ENCODE measurements at places on chromosomes 1 and 21.

DNA sequence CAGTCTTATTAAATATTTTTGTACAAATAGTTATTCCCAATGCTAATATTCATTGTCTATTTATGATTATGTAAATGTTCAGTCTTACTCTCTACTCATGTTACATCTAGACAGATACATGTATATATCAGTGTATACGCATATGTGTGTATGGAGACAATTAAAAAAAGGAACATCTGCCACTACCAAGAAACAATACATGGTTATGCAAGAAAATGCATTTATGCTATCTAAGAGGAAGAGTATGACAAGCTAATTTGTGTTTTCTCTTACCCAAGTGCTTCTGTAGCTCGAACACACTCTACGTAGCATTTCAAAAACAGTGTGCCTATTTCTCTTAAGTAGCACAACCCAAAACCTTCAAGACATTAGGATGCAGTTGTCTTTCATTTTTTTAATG lies 6.1 kb upstream of the RLF start:
- no peak for DNase-seq

DNA sequence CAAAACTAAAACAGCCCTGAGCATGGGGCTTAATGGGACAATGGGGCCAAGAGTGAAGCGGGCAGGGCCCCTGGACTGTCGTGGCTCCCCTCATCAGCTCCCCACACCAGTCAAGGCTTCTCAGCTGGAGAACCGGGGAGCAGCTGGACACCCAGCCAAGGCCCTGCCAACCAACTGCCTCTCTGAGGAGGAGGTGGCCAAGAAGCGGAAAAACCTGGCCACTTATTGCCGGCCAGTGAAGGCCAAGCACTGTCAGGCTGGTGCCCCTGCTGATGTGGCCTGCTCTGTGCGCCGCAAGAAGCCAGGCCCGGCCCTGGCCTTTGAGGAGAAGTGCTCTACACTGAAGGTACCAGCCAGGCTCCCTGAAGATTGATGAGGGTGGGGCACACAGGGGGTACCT lies 2.5 kb upstream of the CYB561D1 start:
- no peak for DNase-seq

DNA sequence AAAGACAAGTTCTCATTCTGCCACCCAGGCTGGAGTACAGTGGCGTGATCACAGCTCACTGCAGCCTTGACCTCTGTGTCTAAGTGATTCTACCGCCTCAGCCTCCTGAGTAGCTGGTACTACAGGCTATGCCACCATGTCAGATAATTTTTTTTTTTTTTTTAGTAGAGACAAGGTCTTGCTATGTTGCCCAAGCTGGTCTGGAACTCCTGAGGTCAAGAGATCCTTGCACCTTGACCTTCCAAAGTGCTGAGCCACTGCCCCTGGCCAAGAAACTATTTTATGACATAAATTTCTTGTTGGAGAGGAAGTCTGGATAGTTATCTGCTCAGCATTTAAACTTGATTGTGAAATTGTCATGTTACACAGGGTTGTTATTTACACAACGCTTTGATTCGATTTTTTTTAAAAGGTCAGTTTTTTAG lies 2.1 kb downstream of the SCCPDH start:
- no peak for DNase-seq

DNA sequence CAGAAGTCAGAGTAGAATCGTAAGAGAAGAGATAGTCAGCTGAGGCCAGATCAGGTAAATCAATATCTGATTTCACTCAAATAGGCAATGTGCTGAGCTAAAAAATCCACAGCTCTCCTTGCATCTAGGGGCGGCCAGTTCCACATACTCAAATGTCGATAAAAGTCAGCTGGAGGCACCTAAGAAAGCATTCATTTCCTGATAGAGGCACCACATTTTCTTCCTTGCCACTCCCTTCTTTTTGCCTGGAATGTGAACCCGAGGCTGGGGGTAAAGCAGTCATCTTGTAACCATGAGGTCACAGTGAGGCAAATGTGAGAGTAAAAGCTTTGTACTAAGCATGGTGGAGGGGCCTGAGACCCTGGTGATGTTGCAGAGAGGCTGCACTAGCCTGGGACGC lies 24.2 kb upstream of the CTPS1 start:
- no peak for DNase-seq

DNA sequence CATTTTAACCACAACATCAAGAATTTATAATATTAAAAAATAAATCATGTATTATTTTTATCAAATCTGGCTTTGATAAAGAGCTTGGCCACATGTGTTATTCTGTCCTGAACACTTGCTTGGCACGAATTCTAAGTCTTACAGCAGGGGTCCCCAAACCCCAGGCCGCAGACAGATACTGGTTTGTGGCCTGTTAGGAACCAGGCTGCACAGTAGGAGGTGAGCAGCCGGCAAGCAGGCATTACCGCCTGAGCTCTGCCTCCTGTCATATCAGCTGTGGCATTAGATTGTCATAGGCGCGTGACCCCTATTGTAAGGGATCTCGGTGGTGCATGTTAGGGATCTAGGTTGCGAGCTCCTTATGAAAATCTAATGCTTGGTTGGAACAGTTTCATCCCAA lies 127.6 kb upstream of the IVNS1ABP start:
- DNase-seq: no peak

DNA sequence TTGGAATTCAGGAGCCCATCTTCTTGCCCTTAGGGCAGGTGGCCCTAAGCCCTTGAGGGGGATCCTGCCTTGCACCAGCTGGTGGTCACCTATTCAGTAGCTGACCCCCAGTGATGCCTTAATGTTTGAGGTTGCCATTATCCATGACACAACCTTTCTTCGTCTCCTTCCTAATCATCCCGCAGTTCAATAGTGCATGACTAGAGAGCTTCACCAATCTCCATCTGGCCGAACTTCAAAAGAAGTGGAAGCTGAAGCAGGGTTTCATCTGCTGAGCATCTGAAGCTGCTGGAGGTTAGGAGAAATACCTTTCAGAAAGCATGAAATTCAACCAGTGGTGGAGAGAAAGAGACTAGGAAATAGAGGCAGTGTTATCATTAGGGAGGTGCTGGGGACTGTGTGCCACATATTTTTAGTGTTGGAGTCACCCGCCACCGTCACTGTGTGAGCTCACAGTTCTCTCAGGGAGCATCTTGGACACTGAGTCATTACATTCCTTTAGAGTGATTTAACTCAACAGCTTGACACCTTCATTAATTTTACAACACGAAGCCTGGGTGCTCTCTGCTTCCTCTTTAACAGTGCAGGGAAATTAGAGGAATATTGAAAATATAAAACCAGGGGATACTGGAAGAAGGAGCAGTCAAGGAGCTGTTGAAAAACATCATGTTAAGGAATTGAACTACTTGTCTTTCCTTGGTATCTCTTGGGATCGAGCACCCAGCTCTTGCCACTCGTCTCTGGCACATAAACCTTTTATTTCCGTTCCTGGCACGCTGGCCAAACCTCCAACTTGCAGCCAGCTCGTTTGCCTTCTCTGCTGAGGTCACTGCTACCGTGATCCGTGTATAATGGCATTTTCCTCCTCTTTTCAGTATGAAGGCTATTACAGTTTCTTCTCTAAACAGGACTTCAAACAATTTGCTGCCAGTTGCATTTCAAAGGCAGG lies 53.6 kb downstream of the PEX14 start:
- peak; percentile 52 for DNase-seq

DNA sequence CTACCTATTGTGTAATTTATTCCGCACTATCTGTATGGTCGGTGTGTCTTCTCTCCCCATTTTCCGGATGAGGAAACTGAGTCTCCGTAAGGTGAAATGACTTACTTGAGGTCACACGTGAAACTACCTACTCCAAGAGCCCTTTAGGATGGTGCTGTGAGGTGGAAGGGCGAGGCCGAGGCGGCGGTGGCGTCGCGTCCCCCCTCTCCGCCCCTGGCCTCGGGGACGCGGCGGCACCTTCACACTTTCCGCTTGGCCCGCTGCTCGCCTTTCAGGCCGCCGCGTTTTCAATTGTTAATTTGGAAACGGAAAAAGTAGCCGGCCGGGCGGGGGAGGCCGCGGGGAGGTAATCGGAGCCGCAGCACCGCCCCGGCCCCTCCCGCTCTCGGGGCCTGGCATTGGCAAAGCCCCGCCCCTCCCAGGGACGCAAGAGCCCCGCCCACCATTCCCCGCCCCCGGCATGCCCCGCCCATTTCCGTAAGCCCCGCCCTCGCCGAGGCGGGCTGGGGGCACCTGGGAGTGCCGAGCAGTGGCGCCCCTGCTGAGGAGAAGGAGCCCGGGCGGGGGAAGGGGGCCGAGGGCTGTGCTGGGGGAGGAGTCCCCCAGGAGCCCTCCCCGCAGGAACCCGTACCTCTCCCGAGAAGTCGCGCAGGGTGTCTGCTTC lies 18.6 kb downstream of the KCNQ4 start:
- DNase-seq: peak; percentile 84

DNA sequence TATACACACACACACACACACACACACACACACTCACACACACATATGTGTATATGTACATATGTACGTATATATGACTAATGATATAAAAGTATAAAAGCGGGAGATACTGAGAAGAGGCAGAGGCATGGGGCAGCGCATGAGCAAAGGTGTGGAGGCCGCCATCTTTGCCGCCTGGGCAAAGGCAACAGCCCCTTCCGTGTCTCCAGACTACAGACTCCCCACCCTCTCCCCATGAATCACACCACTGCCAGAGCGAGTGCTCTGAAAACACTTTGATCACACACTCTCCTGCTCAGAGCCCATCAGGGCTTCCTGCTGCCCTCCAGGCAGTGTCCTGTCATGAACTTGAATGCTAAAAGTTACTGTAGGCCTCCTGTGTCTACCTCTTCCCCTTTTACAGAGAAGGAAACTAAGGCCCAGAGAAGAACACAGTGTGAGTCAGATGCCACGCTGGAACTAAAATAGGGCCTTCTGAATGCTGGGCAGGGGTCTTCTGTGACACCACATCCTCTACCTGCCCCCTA lies 54.7 kb upstream of the SSBP3 start:
- DNase-seq: no peak

DNA sequence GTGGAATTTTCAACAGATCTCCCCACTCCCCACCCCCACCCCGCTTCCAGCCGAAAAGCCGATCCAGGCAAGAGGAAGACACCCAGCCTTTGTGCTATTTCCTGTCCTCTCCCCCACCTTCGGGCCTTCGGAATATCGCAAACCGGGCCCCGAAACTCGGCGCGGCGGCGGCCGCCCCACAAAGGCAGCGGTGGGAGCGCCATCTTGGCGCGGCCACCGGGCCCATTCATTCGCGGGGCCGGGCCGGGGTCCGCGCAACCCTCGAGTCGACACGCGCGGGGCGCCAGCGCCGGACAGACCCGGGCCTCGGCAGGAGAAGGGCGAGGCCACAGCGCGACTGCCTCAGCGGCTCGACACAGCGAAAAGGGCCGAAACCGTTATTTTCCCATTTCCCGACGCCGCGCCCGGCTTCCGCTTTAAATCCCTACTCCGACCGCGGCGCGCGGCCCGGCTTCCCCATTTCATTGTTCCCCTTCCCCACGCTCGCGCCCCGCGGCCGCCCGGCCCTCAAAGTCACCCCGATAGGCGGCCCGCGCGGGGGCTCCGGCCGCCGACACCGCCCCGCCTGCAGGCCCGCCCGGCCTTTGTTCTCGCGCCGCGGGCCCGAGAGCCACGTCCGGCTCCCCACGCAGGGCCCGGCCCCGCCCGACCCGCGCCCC lies 911 bp downstream of the GNB1 start:
- DNase-seq: peak; percentile 76

- DNase-seq: no peak
Observed at GRCh38 chr1:24754229-24754628, 9.0 kb downstream of the CLIC4 start.

DNA sequence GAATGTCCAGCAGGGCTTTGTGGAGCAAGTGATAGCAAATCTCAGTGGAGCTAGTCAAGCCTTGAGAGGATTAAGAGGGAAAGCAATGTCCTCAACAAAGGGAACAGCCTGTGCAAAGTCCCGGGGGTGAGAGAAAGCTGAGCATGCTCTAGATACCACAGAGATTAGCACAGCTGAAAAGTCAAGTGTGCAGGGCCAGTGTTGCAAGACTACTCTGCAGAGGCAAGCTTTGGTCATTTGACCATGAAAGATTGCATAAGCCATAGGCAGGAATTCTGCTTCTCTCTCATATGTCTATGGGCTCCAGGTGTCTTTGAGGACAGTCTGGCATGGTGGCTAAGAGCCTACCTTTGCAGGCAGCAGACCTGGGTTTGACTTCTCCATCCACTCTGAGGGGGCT lies 181.0 kb upstream of the JUN start:
- peak; percentile 16 for DNase-seq

DNA sequence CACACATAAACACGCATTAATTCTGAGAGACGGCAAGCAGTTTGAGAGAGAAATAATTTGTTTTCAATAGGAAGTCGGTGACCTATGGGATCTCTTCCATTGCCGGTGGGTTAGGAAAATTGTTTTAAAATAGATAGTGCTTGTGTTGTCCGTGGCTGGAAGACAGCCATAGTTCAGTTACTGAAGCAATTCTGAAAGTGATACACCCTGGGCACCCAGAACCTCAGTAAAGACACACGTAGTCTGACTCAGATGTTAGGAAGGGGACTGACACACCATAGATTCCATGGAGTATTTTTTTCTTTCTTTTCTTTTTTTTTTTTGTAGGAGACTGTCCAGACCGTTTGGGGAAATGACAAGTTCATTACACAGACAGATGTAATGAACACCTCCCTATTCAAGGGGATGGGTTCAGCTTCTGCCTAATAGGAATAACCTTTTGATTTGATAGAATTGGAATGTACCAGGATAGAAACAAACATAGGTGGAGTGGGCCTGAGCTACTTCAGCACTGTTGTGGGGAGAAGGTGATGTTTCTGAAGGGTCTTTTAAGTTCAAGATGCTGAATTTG lies 1.6 kb downstream of the C1orf21 start:
- DNase-seq: no peak

GRCh38 chr1:9438431-9439073 lies 100.7 kb upstream of the SLC25A33 start:
- DNase-seq: peak; percentile 37

GRCh38 chr1:55210990-55211801 lies 4.0 kb downstream of the USP24 start:
- no peak for DNase-seq

GRCh38 chr1:20212685-20213331 lies 26.5 kb upstream of the PLA2G2C start:
- peak; percentile 48 for DNase-seq

- no peak for DNase-seq
Observed at GRCh38 chr1:89578151-89578550, 53.5 kb downstream of the LRRC8B start.

- DNase-seq: peak; percentile 94
Observed at GRCh38 chr21:39445321-39446269, at the start of gene LCA5L. TSS of gene LCA5L (minus strand) at chr21:39445778. CDS start at chr21:39428493, 17,285 bp downstream.

GRCh38 chr1:62269439-62269838 lies 49.8 kb downstream of the KANK4 start:
- no peak for DNase-seq

DNA sequence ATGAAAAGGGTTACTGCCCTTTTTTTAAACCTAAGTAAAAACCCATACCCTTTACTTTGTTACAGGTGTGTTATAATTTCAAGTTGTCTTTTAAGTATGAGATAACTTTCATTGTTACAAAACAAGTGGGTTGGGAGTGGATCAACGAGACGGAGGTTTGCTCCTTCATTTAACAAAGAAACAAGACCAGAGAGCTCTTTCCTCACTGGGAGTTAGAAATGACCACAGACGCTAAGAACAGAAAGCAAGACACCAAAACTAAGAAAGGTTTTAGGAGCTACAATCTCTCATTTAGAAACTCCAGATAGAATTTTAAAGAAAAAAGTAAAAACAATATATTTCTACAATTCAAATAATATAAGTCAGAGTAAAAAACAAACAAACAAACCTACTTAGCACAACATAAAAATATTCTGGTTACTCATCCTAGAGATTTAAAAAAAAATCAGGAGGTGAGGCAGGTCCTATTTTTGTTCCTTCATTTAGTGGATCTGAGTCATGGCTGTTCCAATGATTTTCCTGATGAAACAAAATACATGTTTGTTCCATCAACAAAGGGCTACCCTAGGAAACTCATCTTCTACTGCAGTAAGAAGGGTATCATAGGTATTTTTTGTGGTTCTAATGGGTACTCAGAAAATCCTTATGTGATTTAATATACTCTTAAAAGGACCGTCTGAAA lies 33.0 kb downstream of the APP start:
- DNase-seq: no peak
